ENCODE measurements at places on chromosomes 7 and 10.

GRCh38 chr7:68438016-68438415 lies 1160.3 kb upstream of the AUTS2 start:
- no peak for DNase-seq

DNA sequence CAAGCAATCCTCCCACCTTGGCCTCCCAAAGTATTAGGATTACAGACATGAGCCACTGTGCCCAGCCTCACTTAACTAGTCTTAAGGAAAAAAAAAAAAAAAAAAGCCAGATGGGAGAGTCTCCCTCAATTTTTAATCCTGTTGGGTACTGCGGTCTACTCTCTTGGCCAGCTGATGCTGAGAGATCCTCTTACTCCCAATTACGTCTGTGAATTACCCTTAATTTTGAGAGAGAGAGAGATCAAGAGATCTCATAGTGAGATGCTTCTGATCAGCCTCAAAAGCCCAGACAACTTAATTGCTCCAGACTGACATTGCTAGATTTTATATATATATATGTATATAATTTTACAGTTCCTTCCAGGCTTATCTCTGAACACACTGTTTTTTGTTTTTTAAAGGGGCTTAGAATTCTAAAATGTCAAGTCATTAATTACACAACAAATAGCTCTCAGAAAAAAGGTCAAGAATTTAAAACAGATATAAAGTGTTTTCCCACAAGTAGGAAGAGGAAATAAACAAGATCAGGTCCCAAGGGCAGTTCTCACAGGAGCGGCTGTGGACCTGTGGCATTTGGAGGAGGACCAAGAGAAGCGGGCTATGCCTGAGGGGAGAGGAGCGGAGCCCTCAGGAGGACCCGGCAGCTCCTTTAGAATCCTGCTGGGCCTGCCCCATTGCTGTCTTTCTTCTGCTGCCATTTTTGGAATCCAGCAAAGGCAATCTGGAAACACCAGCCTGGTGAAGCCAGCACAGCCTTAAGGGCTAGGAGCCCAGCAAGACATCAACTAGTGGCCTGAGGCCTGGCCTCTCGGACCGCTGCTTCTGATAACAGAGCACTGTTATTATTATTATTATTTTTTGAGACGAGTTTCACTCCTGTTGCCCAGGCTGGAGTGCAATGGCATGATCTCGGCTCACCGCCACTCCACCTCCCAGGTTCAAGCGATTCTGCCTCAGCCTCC lies 30.1 kb downstream of the DENND2A start:
- DNase-seq: no peak

GRCh38 chr7:79282882-79283602 lies 170.4 kb downstream of the MAGI2 start:
- DNase-seq: no peak

DNA sequence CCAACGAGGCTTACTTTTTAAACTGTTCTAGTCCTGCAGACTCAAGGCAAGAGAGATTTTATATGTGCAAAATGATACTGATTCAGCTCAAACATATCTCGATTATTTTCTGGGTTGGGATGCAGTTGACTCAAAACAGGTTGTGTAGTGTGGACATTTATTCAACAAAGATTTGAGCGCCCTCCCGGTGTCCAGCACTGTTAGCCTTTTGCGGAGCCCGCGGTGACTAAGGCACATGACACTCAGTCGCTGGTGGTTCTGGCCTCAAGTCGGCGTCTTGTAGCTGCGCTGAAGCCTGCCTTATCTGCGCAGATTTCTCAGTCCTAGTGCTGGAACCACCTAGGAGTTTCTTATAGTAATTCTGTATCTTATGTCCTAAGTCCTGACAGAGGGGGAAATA lies 938 bp upstream of the CADPS2 start:
- peak; percentile 62 for DNase-seq

DNA sequence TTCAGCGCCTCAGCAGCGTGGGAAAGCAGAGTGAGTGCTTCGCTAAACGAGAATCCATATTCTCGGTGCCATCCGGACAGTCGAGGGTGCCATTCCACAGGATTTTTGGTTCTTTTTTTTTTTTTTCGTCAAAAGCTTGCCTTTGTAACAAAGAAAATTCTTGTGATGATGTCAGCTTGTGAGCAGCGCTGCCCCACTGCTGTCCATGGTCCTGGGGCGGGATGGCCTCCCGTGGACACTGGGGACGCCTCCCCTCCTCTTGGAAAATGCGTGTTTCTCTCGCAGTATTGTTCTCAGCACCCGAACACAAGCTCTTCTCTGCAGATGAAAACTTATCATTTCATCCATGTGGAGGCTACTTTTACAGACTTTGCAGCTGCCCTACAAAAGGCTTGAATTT lies 477.4 kb downstream of the TCERG1L start:
- no peak for DNase-seq

DNA sequence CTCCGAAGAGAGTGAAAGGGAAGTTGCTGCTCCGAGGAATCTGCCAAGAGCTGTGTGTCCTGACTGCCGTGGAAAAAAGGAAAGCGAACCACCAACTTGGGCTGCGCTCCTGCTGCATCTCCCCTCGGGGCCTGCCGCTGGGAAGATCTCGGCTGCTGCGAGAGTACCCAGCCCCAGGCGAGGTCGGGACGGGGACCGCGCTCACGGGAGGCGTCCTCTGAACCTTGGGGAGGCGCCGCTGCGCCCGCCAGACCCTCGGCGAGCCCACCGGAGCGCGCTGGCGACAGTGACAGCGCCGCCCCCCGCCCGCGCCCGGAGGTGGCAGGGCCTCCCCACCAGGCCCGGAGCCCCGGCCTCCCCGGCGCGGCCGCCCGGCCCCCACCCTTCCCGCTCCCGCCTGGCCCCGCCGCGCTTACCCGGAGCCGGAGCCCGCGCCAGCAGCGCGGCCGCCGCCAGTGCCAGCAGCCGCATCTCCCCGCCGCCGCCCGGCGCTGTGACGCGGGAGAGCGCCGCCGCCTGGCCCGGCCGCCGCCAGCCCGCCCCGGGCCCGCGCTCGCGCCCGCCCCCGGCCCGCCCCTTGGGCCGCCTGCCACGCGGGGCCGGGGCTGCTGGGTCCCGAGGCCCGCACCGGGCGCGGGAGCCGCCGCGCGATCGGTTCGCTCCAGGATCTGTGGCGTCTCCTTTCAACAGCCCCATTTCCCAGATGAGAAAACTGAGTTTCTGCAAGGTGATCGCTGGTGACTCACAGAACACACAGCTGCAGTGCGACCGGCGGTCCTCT lies at the start of gene VSTM4:
Gene VSTM4 (minus strand): TSS at position 508 of the 781 bp plus-strand sequence. CDS start 37 bp downstream, at position 471.
- peak; percentile 57 for DNase-seq

DNA sequence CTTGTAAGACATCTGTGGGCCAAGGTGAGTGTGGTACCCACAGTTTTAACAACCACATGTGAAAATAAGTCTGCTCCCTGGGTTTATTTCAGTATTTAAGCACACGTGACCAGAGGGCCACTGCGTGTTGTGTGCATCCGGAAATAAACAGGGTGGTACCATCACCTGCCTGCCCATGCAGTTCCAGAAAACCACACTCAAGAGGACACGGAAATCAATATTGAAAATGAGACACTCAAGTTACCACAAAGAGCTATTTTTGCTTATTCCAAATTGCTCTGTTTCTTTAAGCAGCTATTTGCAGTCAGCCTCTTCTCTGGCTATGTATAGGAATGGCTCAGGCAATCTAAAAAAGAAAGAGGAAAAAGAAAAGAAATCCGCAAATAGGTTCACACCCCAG lies 71.8 kb upstream of the LOXL4 start:
- no peak for DNase-seq

GRCh38 chr7:66330961-66331360 lies 125.8 kb downstream of the TPST1 start:
- DNase-seq: no peak

DNA sequence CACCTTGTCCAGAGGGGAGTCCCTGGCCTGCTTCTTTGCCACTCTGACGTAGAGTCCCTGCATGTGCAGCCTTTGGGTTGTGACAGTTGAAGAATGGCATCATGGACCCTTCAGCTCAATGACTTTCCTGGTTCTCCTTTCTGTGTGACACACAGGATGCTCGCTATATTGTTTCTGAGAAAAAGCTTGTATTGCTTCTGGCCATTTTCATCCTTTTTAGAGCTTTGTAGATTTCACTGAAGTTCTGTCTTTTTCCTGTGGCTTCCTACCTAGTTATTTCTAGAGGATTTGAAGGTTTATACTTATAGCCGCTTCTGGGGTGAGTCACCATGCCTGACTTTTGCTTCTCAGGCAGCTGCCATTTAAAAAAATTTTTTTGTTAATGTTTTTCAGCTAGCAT lies 27.0 kb downstream of the SND1 start:
- DNase-seq: no peak

All from glutamatergic neuron (in vitro differentiated cells).